ENCODE measurements at places on chromosomes 16 and 17.

GRCh38 chr16:73669535-73670274 lies 621.8 kb upstream of the ZFHX3 start:
- no peak for DNase-seq

GRCh38 chr16:85652431-85653221 lies 36.1 kb downstream of the GINS2 start:
- DNase-seq: no peak

DNA sequence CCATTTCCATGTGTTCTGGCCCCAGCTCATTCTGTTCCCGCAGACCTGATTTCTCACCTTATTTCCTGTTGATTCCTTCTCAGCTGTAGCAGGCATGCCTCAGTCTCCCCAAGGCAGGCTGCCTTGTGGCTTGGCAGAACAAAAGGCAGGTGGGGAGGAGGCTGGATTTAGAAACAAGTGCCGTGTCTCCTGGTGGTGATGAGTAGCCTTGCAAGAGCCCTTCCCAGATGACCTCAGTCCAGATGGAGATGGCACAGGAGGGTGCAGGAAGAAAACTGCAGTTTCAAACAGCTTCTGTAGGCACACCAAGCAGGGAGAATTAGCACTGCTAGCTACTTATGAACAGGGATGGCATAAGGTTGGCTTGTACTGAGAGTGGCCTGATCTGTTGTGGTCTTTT lies 64.6 kb downstream of the ARHGAP44 start:
- DNase-seq: no peak

DNA sequence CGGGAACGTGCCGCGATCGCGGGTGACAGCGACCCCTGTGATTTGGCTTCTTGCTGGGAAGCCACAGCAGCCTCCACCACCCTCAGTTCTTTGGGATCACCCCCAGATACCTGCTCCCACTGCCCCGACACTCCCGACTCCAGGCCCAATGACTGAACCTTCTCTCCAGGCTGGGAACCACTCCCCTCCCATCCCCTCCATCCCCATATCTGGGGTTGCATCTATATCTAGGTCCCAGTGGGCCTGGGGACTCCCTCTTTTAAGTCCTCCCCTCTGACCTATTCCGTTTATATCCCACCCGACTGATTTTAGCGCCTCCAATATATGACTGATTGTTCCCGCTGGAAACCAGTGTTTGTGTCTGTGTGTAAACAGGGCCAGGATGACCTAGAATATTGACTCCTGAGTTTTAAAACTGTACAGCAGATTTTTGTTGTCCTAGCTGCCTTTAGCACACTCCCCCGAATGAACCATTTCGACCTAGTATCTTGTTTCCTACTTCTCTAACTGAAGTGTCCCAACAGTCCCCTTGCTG lies 667 bp downstream of the PSMD3 start:
- DNase-seq: no peak

DNA sequence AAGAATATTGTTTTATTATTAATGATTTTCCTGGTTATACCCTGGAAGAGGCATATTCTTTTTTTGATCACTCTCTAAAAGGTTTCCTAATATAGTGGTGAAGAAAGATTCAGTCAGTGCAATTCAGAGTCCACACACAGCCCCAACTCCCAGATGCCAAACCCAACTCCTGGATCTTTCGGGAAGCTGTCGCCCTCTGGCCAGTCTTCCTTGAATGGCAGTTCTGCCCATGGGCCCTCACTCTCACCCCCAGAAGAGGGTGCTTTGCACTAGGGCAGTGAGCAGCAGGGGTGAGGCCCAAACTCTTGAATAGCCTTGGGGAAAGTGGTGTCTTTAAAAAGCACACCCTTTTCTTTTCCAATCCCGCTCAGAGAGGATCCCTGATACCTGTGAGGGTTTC lies 11.0 kb downstream of the KRT32 start:
- no peak for DNase-seq

DNA sequence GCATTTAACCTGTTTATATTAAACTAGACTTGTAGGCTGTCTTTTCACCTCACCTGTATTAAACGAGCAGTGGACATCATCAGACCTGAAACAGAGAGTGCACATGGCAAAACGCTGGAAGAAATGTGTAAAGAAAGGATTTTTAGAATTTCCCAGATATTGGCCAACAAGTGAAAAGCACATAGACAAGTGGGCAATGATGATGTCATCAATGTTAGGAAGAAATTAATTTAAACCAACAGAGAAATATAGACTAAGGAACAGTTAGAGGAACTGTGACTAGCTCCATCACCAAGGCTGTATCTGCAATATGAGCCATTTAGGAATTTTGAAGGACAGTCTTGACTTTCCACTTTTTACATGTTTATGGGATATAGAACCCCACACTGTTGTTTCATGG lies 67.1 kb upstream of the SLC12A3 start:
- no peak for DNase-seq

DNA sequence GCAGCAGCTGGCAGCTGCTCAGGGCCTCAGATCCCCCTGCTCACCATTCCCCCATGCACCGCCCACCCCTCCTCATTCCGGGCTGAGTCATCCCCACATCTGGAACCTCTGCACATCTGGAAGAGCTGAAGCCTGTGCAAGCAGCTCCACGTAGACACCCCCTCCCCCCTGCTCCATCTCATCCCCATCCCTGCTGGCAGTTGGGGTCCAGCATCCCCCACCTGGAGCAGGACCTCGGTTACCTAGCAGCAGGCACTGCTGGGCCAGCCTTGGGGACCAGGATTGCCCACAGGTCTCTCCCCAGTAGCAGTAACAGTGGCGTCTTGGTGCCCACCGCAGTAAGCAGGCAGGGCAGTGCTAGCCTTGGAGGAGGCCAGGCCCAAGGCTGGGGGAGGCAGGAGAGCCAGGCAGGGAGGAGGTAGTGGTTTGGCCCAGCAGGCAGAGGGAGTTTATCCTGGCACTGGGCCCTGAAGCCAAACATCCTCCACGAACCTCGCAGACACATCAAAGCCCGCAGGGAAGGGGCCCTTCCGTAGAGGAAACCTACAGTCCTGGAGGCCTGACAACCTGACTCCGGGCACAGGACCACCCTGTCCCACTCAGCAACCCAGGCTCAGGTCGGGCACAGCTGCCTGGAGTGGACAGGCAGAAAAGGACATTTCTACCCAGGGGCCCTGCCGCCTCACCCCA lies 7.7 kb upstream of the TMEM92 start:
- no peak for DNase-seq

- no peak for DNase-seq
Measured at GRCh38 chr16:65136681-65137080, 14.8 kb upstream of the CDH11 start.

DNA sequence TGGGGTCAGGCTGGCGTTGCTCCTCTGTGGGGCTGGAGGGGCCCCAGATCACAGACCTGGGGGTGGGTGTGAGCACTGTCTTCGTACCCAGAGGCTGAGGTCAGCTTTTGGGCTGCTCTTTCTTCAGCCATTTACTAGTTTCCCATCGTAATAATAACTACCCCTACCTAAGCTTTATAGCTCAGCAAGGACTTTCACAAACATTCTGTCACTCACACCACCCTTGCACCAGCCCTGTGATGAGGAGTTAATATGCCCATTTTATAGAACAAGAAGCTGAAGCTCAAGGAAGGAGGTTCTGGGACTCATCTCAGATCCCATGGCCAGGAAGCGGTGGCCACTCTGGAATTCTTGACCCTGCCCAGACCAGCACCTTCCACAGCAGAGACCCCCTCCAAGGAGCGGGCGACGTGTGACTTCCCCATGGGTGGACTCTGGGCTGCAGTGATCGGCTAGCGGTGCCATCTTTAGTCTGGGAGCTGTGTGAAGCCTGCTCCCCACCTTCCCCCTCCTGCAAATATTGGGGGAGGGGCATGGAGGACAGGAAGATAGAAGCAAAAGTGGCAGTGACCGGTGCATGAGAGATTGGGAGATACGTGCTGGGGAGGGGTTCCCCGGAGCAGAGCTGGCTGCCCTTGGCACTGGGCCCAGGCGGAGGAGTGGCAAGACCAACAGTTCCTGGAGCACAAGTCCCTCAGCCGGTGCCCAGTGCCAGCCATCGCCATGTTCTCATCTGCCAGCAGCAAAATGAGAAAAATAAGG lies 81.8 kb upstream of the TOB1 start:
- peak; percentile 12 for DNase-seq
